ENCODE measurements at places on chromosomes 13 and 19.

- no peak for DNase-seq
Observed at GRCh38 chr19:16184665-16185122, 516 bp upstream of the FAM32A start.

- no peak for DNase-seq
Observed at GRCh38 chr19:51108805-51109146, 567 bp upstream of the CTU1 start.

GRCh38 chr13:111480503-111480902 lies 160.1 kb downstream of the TEX29 start:
- DNase-seq: no peak

GRCh38 chr13:20401931-20402856 lies 123.5 kb downstream of the CRYL1 start:
- no peak for DNase-seq

DNA sequence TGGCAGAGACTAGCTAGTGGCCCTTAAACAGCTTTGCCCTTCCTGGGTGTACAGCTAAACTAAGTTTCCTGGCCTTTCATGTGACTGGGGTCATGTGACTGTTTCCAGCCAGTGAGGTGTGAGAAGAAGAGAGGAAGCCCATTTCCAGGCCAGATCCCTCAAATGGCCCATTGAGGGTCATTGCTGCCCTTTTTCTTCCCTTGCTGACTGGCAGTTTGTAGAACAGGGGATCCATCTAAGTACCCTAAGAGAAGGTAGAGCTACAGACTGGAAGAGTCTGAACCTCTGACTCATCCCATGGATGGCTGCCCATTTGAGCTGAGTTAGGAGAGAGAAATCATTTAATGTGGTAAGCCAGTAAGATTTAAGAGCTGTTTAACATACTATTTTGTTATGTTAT lies 2.8 kb downstream of the SWSAP1 start:
- DNase-seq: no peak

GRCh38 chr13:51317262-51317661 lies 22.2 kb upstream of the SERPINE3 start:
- no peak for DNase-seq

GRCh38 chr13:39306639-39307589 lies 268.7 kb downstream of the NHLRC3 start:
- no peak for DNase-seq

GRCh38 chr13:102190930-102191329 lies 210.9 kb downstream of the FGF14 start:
- no peak for DNase-seq

DNA sequence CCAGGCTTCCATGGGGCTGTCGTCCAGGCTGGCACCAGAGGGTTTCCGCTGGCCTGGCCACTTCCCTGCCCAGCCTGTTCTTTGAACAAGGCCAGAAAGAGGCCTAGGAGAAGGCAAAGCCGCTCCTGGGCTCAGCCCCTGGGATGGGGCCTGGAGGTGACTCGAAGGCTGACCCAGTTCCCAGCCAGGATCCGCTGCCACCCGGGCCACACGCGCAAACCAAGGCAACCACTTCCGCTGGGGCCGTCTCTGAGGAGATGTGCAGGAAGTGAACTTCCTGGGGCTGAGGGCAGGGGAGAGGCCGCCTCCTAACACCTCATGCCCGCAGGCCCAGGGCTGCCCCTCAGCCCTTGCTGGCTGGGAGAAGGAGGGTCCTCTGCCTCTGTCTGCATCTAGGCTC lies 15.2 kb downstream of the PLEKHF1 start:
- peak; percentile 65 for DNase-seq

DNA sequence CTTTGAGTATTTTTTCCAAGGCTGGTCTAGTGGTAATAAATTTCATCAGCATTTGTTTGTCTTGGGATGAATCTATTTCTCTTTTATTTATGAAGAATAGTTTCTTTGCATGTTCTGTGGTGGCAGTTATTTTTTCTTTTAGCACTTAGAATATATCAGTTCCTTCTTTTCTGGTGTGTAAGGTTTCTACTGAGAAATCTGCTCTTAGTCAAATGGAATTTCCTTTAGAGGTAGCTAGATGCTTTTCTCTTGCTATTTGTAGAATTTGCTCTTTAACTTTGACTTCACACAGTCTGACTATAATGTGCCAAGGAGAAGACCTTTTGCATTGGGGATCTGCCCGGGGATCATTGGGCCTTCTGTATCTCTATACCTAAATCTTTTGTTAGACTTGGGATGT lies 4.1 kb upstream of the SIGLEC6 start:
- no peak for DNase-seq

DNA sequence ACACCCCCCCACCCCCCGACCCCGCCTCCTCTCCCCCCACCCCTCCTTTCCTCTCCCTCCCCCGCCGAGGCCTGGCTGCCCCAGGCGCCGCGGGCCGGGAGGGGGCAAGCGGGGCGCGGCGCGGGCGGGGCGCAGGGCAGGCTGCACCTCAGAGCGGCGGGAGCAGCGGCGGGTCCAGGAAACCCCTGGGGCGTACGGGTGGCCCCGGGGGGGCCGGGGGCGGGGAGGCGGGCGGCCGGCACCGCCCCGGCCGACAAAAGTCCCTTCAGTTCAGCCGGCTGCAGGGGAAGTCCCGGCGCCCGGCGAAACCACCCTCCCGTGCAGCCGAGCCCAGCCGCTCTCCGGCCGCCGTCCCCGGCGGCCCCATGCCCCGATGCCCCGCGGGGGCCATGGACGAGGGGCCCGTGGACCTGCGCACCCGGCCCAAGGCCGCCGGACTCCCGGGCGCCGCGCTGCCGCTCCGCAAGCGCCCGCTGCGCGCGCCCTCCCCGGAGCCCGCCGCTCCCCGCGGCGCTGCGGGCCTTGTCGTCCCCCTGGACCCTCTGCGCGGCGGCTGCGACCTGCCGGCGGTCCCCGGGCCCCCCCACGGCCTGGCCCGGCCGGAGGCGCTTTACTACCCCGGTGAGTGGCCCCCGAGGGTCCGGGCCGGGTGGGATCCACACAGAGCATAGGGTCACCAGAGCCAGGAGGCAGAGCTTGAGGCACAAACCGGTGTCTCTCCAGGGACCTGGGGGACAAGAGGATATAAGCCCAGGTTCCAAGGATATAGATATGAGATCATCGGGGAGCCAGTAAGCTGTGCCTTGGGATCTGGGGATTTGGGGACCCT lies at the start of gene BCL3:
Gene BCL3 (plus strand): TSS at position 283 of the 829 bp plus-strand sequence. CDS start 83 bp downstream, at position 366.
- DNase-seq: peak; percentile 75

GRCh38 chr13:48108106-48108505 lies 13.2 kb upstream of the MED4 start:
- DNase-seq: no peak

DNA sequence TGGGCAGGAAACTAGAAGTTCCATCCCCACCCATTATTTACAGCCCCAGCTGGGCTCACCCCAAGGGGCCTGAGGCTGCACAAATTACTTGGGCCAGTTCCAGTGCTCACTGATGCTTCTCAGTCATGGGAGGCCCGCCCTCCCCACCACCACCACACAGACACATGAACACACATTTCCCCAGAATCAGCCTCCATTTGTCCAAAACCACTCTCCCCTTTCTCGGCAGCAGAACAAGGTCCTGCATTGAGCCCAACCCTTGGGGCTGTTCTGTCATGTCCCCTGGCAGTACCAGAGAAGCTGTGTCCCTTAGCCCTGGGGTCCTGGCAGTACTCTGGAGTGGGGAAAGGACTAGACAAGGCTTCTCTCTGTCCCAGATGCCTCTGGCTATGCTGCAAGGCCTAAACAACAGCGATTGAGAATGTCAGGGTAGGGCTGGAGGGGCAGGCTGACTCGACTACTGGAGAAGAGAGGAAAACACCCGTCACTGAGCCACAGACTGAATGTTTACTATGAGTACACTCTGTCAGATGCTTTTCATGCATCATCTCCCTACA lies 21.8 kb downstream of the SAMD4B start:
- DNase-seq: no peak

- no peak for DNase-seq
Observed at GRCh38 chr19:33928458-33928950, 131.8 kb downstream of the KCTD15 start.

DNA sequence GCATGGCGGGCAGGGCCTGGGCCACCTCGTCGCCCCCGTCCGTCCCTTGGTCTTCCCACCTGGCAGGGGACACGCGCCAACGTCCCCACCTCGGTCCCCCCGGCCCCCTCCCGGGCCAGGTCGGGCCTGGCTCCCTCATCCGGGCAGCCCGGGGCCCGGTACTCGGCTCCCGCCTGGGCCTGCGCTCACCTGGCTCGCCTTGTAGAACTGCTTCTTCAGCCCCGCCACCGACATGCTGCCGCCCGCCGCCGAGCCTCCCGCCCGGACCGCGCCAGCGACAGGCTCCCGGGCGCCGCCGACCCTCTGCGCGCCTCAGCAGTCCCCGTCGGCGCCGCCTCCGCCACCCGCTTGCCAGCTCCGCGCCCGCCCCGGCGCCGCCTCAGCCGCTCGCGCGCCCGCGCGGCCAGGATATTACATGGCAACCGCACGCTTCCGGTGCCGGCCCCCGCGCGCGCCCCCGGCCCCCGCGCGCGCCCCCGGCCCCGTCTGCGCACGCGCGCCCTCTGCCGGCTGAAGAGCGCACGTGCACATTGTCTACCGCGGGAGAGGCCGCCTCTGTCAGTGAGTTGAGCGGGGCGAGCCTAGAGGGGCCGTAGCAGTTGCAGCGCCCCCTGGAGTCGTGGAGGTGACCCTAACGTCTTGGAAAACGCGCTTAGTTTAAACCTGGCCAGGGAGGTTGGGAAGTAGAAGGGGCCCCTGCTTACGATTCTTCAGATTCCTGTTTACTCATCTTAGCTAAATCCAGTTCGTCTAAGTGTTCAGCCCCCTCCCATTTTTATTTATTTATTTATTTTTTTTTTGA lies at the start of gene SH3GL1:
Gene SH3GL1 (minus strand): TSS at position 413 of the 802 bp plus-strand sequence. CDS start 179 bp downstream, at position 234.
- peak; percentile 92 for DNase-seq

DNA sequence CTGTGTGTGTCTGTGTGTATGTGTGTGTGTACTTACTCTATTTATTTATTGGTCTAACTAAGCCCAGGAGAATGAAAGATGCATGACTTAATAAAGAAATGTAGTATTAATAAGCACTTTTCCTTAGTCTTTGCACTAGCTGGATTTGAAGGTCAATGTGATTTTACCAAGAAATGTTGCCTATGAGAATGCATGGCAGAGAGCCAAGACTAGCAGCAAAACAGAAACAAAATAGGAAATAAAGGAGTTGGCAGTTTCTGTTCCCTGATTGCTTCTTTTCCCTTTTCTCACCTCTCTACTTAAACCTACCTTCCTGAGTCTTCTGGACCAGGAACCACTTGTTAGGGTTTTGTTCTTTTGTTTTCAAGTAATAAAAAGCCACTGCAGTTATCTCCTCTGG lies 286.1 kb downstream of the KCTD12 start:
- DNase-seq: no peak

- DNase-seq: no peak
Observed at GRCh38 chr13:91699863-91700262, 301.4 kb downstream of the GPC5 start.

GRCh38 chr19:45643927-45644771 lies 5.0 kb upstream of the EML2 start:
- DNase-seq: no peak

GRCh38 chr13:20633802-20634201 lies 66.8 kb downstream of the IFT88 start:
- DNase-seq: no peak

DNA sequence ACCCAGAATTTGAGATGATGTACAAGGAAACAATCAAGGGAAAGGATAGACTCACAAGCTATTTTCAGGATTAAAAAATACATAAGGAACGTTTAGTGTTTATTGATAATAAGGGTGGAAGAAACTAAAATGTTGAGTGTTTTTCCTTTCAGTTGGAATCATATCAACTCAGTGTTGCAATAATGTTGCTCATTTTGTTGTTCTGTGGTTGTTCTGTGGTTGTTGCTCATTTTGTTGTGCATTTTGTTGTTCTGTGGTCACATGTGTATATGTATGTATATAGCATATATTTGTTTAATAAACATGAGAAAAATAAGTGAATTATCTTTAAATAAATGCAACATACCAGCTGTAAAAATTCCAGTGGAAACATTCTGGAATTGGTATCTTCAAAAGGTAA lies 262.4 kb upstream of the SPRY2 start:
- DNase-seq: no peak

DNA sequence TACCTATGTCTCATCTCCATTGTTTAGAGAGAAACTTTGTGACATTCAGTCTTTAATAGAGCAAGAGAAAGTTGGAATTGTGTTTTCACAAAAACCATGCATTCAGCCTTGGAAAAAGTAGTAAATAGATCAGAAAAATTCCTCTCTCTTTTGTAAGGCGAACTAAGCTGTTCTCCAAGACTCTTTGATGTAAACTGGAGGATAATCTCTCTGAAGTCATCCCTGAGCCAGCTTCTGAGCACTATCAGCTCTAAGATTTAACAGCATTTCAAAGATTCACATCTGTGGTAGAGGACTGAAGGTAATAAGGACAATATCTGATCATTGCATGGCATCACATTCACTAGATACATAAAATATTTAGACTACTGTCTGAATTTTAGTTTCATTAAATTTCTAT lies 904.6 kb upstream of the ATXN8OS start:
- DNase-seq: no peak

DNA sequence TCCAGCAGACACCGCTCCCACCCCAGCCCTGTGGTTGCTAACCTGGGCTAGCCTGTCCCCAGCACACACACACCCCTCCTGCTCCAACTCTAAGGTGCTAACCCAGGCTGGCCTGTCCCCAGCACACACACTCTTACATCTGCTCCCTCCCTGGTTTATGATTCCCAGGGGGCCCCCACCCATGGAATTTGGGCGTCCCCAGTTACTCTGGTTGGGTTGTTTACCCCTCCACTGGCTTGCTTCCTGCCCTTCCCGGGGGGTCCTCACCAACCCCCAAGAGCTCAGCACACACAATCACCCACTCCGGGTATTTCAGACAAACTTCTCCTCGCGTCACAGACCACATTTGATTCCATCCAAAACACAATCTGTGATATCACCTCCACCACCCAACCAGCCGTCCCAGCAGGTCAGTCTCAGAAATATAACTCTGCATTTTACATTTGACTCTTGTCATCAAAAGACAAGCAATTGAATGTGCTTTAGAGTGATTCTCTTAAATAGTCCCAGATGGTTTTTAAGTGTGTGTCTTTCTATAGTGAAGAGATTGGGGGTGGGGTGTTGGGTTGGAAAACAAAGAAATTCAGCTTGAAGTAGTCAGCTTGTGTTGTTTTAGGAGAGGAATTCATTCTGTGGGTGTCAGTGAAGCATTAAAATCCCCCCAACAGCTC lies 20.1 kb downstream of the COL4A2 start:
- no peak for DNase-seq

Data from germinal center (tissue), 1 donor.